Left hindlimb (tissue), 1 donor: ENCODE measurements at places on chromosomes 3 and 15.

- no peak for DNase-seq
Observed at GRCh38 chr3:57974796-57975388, 33.3 kb upstream of the FLNB start.

GRCh38 chr3:69569520-69569919 lies 169.7 kb upstream of the MITF start:
- DNase-seq: no peak

DNA sequence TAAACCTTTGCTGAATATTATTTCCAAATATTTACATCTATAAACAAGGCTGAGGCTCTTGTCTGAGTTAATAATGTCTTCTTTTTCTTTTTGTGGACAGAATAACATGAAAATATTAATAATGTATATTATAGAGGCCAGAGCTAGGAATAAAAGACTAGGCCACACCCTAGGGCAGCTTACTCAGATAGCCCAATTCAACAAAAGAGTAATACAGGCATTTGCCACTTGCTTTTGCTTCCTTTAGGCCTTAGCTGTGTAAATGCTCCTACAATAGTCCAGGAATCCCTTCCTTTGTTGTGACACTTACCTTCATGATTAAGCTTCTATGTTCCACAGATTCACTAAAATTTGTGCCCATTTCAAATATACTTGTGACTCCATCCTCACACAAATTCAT lies 16.5 kb downstream of the IMPG2 start:
- no peak for DNase-seq

DNA sequence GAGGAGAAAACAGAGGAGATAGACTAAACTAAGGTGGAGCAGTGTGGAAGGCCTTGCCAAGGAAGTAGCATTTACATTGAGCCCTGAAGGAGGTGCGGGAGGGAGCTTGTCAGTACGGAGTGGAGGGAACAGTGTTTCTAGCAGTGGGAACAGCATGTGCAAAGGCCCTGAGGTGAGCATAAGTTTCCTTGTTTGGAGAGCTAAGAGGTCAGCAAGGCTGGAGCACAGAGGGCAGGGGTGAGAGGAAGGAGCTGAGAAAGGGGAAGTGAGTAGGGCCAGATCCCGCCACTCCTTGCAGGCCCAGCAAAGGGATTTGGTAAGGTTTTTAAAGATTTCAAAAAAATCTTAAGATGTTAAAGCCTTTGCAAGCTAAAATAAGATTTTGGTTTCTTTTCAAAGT lies 70.1 kb downstream of the HMCES start:
- no peak for DNase-seq

DNA sequence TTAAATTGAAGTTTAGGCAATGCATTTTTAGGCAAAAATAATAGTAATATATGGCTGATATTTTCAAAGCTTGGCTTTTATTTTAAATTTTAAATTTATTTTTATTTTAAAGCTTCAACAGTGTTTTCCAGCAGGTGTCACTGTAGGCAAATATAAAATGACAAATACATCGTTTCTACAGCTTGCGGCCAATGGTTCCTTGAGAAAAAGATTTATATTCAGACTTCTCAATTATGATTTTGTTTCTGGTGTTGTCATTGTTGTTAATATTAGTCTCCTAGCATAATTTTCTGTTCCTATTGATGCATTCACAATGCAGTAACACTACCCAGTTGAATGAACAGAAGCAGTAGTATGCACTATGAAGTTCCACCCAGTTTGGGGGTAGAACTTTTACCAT lies 220.7 kb upstream of the DNAJC19 start:
- DNase-seq: no peak

DNA sequence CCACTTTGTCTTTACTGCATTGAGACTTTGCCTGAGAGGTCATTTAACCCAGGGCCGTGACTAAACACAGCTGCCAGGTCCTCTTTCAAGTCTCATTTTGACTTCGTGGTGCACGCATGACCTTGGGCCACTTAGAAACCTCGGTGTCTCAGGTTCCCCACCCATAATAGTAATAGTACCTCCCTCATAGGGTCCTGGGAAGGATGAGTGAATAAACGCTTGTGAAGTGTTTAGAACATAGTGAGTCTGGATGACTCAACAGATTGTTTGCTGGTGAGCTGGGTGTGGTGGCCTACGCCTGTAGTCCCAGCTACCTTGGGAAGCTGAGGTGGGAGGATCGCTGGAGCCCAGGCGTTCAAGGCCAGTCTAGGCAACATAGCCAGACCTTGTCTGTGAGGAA lies 56.3 kb downstream of the BDH1 start:
- DNase-seq: no peak

GRCh38 chr3:12759693-12760565 lies 870 bp upstream of the TMEM40 start:
- DNase-seq: no peak

- DNase-seq: no peak
Observed at GRCh38 chr15:92971713-92972112, 71.6 kb downstream of the CHD2 start.

DNA sequence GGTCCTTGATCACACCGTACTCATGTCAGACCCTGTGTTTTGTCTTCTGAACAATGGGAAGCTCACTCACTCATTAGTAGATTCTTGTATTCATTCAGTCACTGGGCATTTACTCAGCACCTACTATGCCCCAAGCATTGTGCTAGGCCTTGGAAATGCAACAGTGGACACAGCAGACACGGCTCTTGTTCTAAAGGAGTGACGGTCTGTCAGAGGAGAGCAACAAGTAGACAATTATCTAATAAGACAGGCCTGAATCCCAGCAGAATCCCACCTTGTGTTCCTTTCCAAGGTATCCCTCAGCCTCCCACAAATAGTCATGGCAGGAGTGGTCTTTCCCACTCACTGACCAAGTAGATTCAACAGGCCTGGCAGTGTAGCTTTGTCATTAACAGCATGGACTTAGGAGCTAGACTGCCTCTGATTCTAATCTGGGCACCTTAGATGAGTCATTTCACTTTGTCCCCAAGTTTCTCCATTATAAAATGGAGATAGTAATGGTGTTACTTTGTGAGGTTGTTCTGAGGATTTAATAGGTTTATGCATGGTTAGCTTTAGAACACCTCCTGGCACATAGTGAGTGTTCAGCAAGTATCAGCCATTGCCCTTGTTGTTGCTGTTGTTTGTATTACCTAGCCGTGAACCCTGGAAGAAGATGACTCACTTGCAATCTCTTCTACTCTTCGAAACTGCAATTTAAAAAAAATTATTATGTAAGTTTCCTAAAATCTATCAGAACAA lies 69.1 kb downstream of the SSUH2 start:
- DNase-seq: no peak

GRCh38 chr3:4407941-4408340 lies 59.1 kb downstream of the SUMF1 start:
- DNase-seq: no peak
